ENCODE measurements at places on chromosomes 4 and X.

DNA sequence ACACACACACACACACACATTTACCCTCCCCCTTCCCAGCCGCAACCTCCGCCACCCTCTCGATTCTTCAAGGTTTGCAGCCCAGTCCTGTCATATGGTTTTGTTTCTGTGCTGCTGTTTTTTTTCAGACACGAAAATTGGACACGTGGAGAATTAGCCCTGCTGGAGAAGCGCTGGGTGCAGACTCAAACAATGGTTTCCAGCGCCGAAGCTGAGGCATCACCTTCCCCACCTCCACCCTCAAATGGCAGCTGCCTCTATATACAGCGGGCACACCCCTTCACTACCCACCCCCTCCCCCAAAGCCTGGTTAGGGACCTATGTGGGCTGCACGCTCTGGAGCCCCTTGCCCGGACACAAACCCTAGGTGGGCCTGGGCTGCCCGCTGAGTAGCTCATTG is 87.9 kb downstream of the BCOR start:
- DNase-seq = peak; percentile 86

GRCh38 chr4:128123036-128123435 is 61.9 kb downstream of the LARP1B start:
- no peak for DNase-seq

DNA sequence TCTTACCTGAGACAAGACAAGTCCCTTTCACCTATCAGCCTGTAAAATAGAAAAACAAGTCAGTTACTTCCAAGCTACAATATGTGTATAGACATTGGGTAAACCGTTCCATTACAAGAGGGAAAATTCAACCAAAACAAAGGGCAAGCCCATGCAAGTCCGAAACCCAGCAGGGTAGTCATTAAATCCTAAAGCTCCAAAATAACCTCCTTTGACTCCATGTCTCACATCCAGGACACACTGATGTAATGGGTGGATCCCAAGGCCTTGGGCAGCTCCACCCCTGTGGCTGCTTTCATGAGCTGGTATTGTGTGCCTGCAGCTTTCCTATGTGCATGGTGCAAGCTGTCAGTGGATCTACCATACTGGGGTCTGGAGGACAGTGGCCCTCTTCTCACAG is 14.7 kb upstream of the FAM47B start:
- DNase-seq = no peak

- no peak for DNase-seq
Measured at GRCh38 chr4:33437406-33437805, 2717.2 kb downstream of the PCDH7 start.

DNA sequence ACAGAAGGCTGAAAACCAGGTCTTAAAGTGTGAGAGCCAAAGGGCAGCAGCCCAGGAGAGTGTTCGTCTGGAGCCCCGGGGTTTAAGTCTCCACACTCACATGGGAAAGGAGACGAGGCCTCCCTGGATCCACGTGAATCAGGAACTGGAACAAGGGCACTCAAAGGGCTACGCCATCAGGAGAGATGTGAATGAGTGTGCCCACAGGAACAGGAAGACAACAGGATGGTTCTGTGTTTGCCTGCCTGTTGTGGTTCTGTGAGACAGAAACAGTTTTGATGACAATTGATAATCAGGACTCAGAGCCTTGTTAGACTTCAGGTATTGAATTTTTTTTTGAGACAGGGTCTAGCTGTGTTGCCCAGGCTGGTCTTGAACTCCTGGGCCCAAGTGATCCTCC is 4.9 kb upstream of the CTBP1 start:
- no peak for DNase-seq

DNA sequence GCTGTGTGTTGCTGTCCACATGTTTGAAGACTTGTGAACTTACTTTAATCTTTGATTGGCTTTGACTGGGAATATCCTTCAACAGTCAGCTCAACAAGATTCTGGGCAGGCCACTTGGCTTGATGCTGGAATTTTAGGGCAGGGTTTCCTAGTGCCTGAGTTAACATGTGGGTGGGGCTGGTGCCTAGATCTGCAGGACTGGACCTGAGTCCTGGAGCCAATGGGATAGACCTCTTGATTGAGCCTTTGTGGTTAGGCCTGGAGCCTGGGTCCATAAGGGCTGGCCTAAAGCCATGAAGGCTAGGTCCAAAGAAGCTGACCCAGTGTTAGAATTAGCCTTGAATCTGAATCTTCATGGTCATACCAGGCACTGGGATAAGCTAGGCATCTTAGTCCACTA is 757.1 kb upstream of the ADGRL3 start:
- DNase-seq = no peak

DNA sequence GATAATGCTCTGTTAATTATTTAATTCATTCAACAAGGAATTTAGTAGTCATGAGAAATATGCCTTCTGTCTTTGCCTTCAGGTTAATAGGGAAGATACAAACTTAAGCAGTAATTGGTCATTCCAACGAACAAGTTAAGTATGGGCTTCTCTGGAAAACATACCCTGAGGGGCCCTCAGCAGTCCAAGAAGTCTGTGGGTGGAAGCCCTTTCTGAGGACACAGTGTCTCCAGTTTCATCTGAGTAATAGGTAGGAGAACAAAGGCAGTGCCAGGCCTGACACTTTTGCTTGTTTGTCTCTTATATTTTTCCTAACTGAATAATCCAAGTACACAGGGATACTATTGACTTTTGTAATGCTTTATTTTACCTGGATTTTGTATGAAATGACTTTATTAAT is 262.5 kb downstream of the FBXW7 start:
- no peak for DNase-seq

- DNase-seq = no peak
Measured at GRCh38 chr4:89222170-89222569, 85.4 kb downstream of the GPRIN3 start.

DNA sequence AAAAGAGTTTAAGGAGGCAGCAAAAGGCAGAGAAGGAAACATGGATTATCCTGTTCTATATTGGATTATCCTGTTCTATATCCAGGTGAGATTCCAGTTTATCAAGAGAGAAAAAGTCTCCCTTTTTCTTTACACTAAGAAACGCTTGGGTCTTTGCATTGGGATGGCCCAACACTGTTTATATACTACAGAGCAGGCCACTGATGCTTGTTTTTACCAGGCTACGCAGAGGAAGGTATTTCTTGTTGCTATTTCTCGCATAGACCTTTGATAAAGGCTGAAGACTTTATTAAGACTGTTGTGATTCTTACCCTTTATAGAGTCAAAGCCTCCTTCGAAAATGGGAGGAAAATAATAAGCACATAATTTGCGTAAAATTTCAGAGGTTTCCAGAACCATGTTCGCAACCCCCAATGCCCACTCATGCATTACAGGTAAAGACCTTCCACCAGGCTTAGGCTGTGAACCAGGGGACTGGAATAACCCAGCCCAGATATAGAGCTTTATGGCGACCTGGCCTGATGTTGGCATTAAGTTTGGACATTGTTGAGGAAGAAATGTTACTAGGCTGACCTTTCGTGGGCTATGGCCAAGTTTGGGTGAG is 218.3 kb downstream of the PTTG2 start:
- DNase-seq = no peak

DNA sequence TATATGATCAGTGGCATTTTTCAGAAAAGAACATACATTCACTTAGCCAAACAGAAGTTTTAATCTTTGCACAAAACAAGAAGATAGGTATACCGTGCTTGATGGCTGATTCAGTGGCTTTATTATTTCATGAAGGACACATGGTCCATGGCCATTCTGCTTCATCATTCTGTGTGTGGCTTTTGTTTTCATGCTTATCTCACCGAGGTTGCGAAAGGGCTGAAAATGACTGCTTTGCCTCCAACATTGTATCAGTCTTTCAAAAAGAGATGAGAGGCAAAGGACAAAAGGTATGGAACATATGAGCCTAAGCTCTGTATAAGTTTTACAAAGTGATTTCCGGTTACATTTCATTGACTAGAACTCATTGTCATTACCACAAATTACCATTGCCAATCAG is 541.1 kb downstream of the RAB28 start:
- DNase-seq = no peak

GRCh38 chrX:29348288-29348687 is 761.0 kb downstream of the IL1RAPL1 start:
- no peak for DNase-seq

- DNase-seq = no peak
Measured at GRCh38 chr4:143397887-143398286, 61.2 kb downstream of the GAB1 start.

- DNase-seq = no peak
Measured at GRCh38 chr4:72993876-72994275, 75.6 kb downstream of the COX18 start.

- no peak for DNase-seq
Measured at GRCh38 chrX:107440692-107441091, 8.8 kb upstream of the FRMPD3 start.

GRCh38 chr4:137367620-137368019 is 164.7 kb downstream of the PCDH18 start:
- DNase-seq = no peak

GRCh38 chr4:185395238-185395955 is at the start of gene LRP2BP:
Gene LRP2BP (minus strand): TSS chr4:185395924. CDS start chr4:185378186, 17,738 bp downstream.
- DNase-seq = peak; percentile 68

GRCh38 chr4:78953769-78954666 is 14.8 kb upstream of the PAQR3 start:
- DNase-seq = peak; percentile 41

DNA sequence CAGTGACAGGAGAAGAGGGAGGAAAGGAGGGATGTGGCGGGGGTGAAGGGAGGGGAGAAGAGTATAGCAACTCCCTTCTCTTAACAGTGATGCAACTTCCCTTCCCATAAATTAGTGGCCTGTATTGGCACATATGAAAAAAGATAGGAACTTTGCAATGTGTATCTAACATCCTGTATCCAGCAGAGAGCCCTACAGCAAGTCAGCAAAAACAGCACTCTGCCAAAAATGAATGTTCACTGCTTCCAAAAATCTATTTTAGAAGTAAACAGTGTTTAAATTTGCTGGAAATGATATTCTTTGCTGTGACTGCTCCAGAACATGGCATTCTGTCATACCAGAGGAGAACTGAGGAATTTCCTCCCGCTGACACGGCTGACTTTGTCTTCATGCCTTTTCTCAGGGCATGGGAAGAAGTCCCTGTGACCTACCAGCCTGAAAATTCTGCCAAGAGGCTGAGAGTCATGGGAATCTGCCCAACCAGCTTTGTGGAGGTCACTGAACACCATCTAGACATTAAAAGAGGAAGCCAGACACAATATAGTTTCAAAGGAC is 343.4 kb upstream of the RASGEF1B start:
- no peak for DNase-seq

- peak; percentile 60 for DNase-seq
Measured at GRCh38 chrX:53440101-53440500, 5.9 kb upstream of the HSD17B10 start.

GRCh38 chr4:163165217-163166017 is 1.3 kb downstream of the NAF1 start:
- peak; percentile 34 for DNase-seq

GRCh38 chrX:68534691-68535090 is 35.8 kb downstream of the YIPF6 start:
- DNase-seq = no peak

- peak; percentile 16 for DNase-seq
Measured at GRCh38 chr4:86661006-86661405, 66.9 kb downstream of the PTPN13 start.

- peak; percentile 43 for DNase-seq
Measured at GRCh38 chrX:31464306-31464915, 392.6 kb upstream of the FTHL17 start.

DNA sequence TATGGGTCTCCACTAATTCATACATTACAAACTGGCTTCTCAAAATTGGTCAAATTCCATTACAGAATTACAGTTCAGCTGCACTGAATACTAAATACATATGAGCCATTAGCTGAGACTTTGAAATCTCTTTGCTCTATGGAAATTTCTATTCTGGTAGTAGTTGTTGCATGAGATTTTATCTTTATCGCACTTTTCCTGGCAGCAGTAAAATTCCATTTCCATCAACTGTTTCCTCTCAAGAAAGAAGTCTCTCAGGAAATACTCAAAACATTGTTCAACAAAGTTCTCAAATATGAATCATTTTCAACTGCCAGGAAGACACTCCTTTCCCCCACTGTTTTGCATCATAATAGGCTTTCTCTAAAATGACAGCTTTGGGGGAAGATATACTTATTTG is 51.3 kb downstream of the ATP11C start:
- no peak for DNase-seq

DNA sequence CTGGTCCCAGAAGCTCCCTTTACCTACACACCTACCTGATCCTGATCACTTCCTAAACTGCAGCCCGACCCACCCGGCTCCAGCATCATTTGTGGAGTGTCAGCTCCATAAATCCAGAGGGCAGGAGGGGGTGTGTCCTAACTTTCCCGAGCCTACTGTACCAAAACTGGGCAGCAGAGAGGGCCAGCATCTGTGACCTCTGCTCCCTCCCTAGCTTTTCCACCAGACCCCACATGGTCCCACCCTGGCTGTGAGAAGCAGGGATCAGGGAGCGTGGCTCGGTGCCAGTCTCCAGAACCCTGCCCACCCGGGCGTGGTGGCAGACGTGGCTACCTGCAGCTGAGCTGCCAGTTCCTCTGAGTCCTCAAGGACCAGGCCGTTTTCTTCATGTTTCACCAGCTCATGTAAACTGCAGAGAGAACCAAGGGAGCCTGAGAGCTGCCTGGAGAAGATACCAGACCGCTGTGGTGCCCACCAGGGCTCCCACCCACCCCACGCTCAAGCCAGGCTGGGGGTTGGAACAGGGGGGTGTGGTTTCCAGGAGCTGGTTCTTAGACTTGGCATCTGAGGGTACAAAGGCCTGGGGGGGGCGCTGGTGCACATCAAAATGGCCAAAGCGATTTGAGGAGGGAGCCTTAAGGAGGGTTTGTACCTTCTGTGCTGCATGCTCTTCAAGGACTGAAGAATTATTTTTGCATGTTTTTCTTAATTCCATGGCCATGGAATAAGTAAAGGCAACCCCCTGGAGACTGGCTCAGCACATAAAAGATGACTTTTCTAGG is 76.7 kb upstream of the DRD5 start:
- no peak for DNase-seq

- DNase-seq = peak; percentile 54
Measured at GRCh38 chr4:56505269-56506130, at the start of gene ARL9. Gene ARL9 (plus strand): TSS chr4:56505791. CDS start chr4:56505863, 72 bp downstream.

- DNase-seq = no peak
Measured at GRCh38 chrX:68935362-68935761, 106.5 kb downstream of the EFNB1 start.

GRCh38 chr4:83282049-83282535 is 2.5 kb downstream of the COQ2 start:
- DNase-seq = peak; percentile 35

- DNase-seq = no peak
Measured at GRCh38 chrX:46327566-46328115, 217.6 kb downstream of the ZNF674 start.

- DNase-seq = no peak
Measured at GRCh38 chr4:181966104-181966551, 277.1 kb upstream of the TENM3 start.

DNA sequence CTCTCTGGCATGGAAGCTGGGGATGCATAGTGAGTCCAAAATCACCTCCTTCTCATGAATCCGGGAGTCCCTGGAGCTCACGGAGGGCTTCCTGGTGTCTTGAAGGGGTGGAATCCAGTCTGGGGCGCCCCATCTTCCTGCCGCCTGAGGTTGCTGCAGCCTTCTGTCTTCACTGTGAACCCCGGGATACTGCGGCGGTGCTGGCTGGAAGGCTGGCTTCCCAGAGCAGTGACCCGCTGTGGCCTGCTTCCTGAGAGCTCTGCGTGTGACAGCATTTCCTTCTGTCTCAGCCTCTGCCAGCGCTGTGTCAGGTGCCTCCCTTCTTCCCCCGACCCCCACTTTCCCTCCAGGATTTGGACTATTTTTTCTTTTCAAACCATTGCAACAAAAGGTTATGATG is 98.8 kb upstream of the STOX2 start:
- no peak for DNase-seq

All from NCI-H1417 (cell line).